Heart left ventricle (tissue), 16 donors: ENCODE measurements at places on chromosomes 4 and X. TPM values are rescaled to one million over a fixed set of nuclear protein-coding genes. Genes with fewer than 3 reads are reported as not detected.
A peak's percentile ranks its signal among the peaks of the same experiment; 100 is the strongest.

DNA sequence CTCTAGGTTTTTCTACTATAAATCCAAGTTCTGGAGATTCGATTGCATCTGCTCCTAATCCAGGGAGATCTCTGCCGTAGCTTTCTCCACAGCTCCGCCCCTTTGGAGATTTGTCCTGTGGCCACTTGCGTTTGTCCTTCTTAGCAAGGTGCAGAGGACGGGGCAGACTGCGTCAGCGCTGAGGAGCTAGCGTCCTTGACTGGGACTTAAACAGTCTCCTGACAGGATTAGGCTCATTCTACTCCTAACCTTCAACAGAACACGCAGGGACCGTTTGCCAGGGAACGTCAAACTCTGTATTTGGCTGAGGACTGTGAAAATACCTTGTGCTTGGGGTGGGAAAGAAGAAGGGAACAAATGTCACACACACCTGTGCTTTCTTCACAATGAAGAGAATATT lies 38.6 kb downstream of the SORBS2 start:
- peak; percentile 45 for DNase-seq

DNA sequence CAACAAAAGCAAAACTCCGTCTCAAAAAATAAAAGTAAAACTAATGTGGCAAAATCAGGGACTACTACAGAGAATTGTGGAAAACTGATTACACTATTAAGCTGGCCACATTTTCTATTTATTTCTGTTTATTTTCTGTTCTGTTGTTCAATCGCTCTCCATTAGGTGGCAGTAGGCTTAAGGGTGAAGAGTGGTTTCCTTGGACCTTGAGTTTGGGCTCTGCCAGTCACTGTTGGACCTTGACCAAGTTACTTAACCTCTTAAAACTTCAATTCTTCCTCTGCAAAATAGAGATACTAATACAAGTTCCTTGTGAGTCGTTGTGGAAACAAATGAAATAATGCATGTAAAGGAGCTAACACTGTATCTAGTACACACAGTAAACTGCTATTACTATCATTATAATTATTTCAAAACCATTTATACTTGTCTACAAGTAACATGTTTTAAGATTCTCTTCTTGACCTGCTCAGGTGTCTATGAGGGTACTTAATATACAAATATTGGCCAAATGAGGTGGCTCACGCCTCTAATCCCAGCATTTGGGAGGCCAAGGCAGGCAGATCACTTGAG lies 15.2 kb downstream of the HSD17B11 start:
- DNase-seq: no peak

GRCh38 chrX:23898412-23898959 lies 9.3 kb downstream of the APOO start:
- DNase-seq: no peak

Gene KCND1
- polyA plus RNA-seq: 0.19 TPM
